ENCODE measurements at places on chromosomes 6 and 20. TPM values are rescaled to one million over a fixed set of nuclear protein-coding genes. Genes with fewer than 3 reads are reported as not detected.

The SAMD10 gene
- polyA plus RNA-seq = 15.4 TPM

The APOBEC2 gene
- not detected for polyA plus RNA-seq

DNA sequence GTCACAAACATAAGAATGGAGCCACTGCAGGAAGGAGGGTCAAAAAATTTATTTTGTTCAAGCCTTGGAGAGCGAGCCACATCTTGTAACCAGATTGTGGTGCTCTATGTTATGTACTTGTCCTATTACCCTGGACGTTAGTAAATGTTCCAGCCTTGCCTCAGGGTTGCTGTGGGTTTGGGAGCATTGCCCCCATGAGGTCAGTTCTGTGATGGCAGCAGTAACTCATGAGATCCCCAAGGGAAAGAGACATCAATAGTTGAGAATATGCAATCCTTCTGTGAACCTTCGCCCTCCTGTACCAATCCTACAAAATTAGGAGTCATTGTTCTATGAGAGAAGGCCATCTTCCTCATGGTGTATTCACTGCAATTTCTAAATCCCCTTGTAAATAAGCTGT is 16.4 kb upstream of the CFAP206 start:
- H3K27ac ChIP-seq = no peak overlapping the region
- no peak overlapping the region for H3K4me3 ChIP-seq
- DNase-seq = no peak
- H3K36me3 ChIP-seq = no peaks in the 10 kb centered on the region
- no peaks in the 10 kb centered on the region for H3K4me1 ChIP-seq
- H3K27me3 ChIP-seq = no peaks in the 10 kb centered on the region

DNA sequence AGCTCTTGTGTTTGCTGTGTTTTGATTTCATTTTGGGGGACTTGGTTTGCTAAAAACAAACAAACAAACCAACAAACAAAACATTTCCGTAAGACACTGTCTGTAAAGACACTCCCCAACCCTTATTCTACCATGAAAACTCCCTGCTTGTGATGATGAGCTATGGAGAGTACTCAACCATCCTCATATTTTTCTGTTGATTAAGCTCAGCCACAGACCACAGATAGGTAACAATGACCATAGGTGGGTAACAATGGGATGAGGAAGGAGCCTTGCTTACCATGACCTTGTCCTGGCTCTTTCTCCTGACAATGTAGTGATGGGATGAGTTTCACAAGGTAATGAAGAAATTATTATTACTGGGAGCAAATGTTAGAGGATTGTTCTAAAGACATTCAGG is 11.4 kb upstream of the FAM83B start:
- H3K36me3 ChIP-seq = no peaks in the 10 kb centered on the region
- no peak overlapping the region for H3K4me3 ChIP-seq
- H3K27me3 ChIP-seq = no peaks in the 10 kb centered on the region
- DNase-seq = no peak
- no peak overlapping the region for H3K27ac ChIP-seq
- no peaks in the 10 kb centered on the region for H3K4me1 ChIP-seq
